CD4-positive, alpha-beta T cell treated with Interleukin-17A for 4 hours (primary cell): ENCODE measurements at places on chromosomes 11 and 22.
A peak's percentile ranks its signal among the peaks of the same experiment; 100 is the strongest.

DNA sequence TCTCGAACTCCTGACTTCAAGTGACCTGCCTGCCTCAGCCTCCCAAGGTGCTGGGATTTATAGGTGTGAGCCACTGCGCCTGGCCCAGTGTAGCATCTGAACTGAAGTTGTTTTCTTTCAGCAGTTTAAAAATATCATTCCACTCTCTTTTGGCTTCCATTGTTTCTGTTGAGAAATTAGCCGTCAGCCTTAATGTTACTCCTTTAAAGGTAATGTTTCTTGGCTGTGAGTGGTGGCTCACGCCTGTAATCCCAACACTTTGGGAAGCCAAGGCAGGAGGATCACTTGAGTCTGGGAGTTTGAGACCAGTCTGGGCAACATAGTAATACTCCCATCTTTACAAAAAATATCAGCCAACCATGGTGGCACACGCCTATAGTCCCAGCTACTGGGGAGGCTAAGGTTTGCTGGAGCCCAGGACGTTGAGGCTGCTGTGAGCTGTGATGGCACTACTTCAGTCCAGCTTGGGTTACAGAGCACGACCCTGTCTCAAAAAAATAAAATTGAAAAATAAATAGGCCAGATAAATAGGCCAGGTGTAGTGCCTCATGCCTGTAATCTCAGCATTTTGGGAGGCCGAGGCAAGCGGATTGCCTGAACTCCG, 25.9 kb downstream of the MCAM start:
- no peak for DNase-seq

- peak; percentile 15 for DNase-seq
Observed at GRCh38 chr11:16925561-16926065, 88.6 kb downstream of the PLEKHA7 start.

DNA sequence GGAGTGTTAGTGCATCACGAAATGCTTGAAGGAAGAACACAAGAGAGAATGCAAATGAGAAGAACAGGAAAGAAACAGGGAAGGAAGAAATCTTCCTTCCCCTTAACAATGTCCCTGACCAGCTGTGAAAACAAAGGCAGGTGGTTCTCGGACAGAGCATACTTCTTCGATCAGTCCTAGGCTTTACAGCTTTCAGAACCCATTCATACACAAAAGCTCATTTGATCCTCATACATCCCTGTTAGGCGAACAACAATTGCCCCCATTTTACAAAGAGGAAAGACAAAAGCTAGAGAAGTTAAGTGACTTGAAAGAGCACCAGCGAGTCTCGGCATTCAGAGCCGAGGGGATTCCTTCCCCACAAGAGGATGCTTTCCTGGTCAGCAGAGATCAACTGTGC, 57.2 kb upstream of the LRRC55 start:
- DNase-seq: no peak

- DNase-seq: no peak
Observed at GRCh38 chr22:32511274-32511673, 36.7 kb downstream of the FBXO7 start.

DNA sequence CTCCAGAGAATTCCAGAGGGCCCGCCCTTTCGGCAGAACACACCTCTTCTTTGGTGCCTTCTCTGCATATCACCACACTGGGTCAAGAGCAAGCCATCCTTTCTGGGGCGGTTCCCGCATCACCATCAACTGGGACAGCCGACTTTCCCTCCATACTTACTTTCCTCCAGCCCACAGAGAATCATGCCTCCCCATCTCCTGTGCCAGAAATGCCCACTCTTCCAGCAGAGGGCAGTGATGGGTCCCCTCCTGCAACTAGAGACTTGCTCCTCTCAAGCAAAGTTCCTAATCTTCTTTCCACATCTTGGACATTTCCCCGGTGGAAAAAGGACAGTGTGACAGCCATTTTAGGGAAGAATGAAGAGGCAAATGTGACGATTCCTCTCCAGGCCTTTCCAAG, 157.7 kb downstream of the C11orf91 start:
- peak; percentile 33 for DNase-seq

DNA sequence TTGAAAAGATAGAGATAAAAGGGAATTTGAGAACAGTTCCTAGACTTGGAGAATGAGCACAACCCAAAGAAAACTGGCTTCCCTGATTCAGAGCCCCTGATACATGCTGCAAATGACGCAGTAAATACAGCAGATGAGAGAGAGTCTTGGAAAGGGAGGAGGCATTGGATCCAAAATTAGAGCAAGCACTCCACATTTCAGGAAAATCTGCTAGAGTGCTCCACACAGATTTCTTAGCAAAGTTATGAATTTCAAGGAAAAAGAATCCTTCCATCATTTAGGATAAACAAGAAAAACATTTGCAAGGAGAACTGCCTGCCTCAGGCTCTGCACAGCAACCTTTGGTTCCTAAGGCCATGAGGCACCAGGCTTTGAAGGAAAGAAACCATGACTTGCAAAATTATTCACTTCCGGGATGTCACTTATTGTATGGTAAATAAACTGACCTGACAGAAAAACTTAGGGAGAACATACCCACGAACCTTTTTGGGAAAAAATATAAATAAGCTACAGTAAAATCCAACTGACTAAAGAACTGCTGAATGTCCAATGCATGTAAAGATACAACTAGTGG, 89.8 kb upstream of the RTL6 start:
- no peak for DNase-seq

DNA sequence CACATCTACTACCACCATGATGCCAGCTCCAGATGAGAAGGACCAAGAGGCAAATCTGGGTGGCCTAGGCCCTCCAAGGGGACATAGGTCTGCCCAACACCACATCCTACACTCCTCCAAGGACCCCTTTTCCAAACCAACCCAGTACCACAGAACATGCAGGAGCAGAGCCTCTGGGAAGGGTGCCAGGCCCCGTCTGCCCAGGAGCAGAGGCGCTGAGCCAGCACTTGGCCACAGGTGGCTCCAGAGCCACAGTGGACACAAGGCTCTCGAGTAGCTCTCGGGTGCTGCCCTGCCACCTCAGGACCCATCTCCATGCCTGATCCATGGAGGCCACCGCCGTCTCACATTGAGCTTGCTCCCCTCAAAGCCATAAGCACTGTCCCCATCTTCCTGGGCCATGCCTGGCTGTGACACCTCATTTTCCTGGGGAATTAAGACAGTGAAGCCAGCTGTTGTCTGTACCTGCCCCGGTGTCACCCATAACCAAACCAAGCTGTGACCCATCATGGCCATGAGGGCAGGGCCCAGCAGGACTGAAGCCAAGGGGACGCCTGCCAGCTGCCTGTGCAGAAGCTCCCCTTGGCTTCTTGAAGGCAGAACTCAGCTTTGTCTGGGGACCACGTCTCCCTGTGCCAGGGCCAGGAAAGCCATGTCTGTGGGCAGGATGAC, 7.4 kb downstream of the MOB2 start:
- DNase-seq: no peak

DNA sequence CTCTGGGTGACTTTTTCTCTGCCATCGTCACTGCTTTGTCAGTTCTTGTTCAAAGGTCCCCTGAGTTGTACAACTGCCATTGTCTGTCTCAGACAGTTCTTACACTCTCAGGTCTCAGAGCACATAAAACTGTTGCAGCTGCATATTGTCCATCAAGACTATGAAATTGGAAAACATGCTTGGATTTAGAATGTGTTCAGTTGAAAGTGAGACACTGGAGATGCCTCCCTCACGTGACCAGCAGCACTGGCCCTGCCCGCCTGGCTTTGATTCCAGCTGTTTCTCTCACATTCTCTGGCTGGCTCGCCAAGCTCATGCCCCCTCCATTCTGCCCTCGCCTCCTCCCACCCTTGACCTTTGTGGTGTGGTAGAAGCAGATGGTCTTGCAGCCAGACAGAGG, 244.2 kb downstream of the NTM start:
- DNase-seq: no peak
